Activated CD8-positive, alpha-beta memory T cell treated with anti-CD3 and anti-CD28 coated beads, Interleukin-2, amount 50 U/mL, for 48 hours (primary cell): ENCODE measurements at places on chromosomes 16 and 17.

- DNase-seq: no peak
Observed at GRCh38 chr16:48110982-48111381, 44.8 kb downstream of the ABCC12 start.

DNA sequence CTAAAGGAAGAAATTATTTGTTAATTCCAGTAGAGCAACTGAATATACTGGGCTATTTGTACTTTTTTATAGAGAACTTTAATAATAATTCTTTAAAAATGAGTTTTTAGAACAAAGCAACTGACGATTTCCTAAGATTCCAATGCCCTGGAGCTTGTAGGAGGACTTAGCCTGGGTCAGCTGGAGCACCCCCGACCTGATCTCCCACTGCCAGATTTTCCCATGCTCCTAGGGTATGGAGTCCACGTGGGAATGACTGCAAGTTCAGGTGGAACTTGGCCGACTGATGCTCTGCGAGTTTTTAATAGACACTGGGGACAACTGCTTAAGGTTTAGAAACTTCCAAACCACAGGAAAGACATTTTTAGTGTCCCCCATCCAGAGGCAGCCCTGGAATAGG is 25.5 kb upstream of the CACNG5 start:
- DNase-seq: no peak

DNA sequence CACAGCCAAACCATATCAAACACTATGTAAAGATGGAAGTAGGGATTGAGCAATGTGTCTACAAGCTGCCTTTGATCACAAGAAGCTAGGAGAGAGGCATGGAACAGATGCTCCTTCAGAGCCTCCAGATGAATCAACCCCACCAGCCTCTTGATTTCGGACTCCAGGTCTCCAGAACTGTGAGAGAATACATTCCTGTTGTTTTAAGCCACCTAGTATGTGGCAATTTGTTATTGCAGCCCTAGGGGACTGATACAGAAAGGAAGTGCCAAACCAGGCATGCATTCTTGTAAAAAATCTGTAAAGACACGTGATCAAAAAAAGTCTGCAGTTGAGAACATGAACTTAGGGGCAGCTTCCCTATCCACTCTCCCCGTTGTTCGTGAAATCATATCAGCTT is 91.1 kb downstream of the C17orf67 start:
- no peak for DNase-seq

- no peak for DNase-seq
Observed at GRCh38 chr17:73878923-73879322, 234.7 kb upstream of the SDK2 start.

DNA sequence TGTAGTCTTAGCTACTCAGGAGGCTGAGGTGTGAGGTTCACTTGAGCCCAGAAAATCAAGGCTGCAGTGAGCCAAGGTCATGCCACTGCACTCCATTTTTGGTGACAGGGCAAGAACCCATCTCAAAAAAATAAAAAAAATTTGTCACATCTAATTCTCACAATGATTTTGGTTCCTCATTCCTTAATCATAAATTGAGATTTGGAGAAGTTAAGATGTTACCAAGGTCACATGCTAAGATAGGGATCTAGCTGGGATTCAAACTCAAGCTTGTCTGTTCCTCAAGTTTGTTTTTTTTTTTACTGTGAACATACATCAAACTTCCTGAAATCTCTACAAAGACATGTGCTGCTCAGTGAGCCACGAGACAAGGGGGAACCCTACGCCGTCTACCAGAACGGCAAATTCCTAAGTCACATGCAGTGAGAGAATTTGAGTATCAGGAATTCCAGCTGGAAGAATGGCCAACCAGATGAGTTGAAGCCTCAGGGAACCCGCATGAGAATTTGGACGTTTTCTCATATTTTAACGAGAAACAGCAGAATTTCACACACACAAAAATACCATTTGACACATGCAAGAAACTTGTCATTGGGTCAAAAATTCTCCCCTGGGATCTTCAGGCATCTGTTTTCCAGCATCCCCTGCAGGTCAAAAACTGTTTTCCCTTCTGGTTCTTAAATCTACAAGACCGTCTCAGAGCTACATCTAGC is 414.1 kb upstream of the GOT2 start:
- no peak for DNase-seq
